ENCODE measurements at places on chromosomes 7 and 10. TPM values are rescaled to one million over a fixed set of nuclear protein-coding genes. Genes with fewer than 3 reads are reported as not detected.

SEMA4G gene
- total RNA-seq = 7.4 TPM

GIMAP1 gene
- not detected for total RNA-seq

VAX1 gene
- 1.2 TPM for total RNA-seq

GIMAP5 gene
- total RNA-seq = not detected

ITGA8 gene
- not detected for total RNA-seq

LGI1 gene
- not detected for total RNA-seq

FAM221A gene
- 0.32 TPM for total RNA-seq

ACBD7 gene
- total RNA-seq = 1.1 TPM

GTF2IRD2 gene
- 7.4 TPM for total RNA-seq

FGL2 gene
- not detected for total RNA-seq

TLL2 gene
- 0.07 TPM for total RNA-seq

ADRB1 gene
- 0.91 TPM for total RNA-seq

PNLIPRP1 gene
- not detected for total RNA-seq

LRRD1 gene
- not detected for total RNA-seq

ASCC1 gene
- total RNA-seq = 35.8 TPM

KLF14 gene
- 0.06 TPM for total RNA-seq

STAG3 gene
- 0.18 TPM for total RNA-seq

GPAM gene
- total RNA-seq = 5.5 TPM

SSBP1 gene
- total RNA-seq = 326 TPM

AOAH gene
- not detected for total RNA-seq

TTYH3 gene
- total RNA-seq = 53.0 TPM

BTBD16 gene
- 0.66 TPM for total RNA-seq

HOXA13 gene
- 1.7 TPM for total RNA-seq

PDK4 gene
- 28.0 TPM for total RNA-seq

PRLHR gene
- not detected for total RNA-seq

SORCS3 gene
- total RNA-seq = not detected

TBL2 gene
- total RNA-seq = 49.0 TPM

HACD1 gene
- 57.0 TPM for total RNA-seq

CPA2 gene
- 0.11 TPM for total RNA-seq

SSC4D gene
- total RNA-seq = 1.3 TPM

OR9A2 gene
- total RNA-seq = not detected

HYAL4 gene
- not detected for total RNA-seq

FAM131B gene
- 0.28 TPM for total RNA-seq

BLNK gene
- total RNA-seq = not detected

TLX1 gene
- not detected for total RNA-seq

KNDC1 gene
- 0.74 TPM for total RNA-seq

CALML5 gene
- not detected for total RNA-seq

Data from A549 treated with AZD2906 at 1 μM for 4 hours (cell line).